Neuronal stem cell (in vitro differentiated cells): ENCODE measurements at places on chromosomes 6 and 20.

DNA sequence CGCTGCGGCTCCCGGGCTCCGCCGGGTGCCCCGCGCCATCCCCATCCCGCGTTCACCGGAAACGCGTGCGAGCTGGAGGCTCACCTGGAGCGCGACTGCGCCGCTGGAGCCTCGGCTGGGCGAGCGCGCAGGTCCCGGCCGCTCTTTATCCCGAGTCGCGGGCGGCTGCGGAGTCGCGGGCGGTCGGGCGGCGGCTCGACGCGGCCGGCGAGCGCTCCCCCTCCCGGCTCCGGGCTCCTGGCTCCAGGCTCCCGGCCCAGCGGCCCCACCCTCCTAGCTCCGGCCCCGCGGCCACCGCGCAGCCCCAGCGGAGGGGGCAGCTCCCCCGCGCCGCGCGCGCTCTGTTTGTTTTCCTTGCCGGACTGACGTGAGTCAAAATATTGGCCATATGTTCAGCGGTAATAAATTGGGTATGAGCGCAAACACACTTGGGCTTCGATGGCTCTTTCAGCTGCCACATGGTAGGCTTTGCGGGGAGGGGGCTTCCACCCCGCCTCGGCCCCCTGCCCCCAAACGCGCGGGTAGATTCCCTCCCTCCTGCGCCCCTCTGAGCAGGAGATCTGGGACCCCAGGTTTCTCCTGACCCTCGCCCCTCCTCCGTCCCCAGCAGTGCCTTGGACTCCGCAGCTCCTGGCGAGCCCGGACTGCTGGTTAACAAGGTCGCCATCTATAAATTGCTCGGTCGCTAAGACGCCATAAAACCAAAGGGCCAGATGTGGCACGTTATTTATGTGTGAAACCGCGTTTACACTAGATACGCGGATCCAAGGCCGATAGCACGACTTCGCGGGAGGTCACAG, 8.8 kb upstream of the NKX2-2 start:
- no peak for DNase-seq
- H3K36me3 ChIP-seq = no peaks in the 10 kb centered on the region

DNA sequence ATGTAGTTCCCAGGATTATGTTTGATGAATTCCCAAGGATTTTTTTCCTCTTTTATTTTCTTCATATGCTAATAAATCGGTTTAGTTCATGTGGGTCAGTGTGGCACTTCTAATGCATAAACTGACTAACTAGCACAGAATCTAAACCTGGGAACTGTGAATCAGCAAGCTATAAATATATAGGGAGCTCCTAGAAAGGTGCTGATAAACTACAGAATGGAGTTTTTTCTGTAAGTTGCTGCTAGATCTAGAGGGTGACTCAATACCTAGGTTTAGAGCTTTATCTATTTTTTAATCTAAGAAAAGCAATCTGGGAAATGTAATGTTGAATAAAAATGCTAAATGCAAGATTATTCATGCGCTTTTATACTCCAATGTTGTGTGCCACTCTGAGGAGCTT, 118.8 kb upstream of the PTCHD4 start:
- no peak overlapping the region for H3K4me3 ChIP-seq
- no peak for DNase-seq

DNA sequence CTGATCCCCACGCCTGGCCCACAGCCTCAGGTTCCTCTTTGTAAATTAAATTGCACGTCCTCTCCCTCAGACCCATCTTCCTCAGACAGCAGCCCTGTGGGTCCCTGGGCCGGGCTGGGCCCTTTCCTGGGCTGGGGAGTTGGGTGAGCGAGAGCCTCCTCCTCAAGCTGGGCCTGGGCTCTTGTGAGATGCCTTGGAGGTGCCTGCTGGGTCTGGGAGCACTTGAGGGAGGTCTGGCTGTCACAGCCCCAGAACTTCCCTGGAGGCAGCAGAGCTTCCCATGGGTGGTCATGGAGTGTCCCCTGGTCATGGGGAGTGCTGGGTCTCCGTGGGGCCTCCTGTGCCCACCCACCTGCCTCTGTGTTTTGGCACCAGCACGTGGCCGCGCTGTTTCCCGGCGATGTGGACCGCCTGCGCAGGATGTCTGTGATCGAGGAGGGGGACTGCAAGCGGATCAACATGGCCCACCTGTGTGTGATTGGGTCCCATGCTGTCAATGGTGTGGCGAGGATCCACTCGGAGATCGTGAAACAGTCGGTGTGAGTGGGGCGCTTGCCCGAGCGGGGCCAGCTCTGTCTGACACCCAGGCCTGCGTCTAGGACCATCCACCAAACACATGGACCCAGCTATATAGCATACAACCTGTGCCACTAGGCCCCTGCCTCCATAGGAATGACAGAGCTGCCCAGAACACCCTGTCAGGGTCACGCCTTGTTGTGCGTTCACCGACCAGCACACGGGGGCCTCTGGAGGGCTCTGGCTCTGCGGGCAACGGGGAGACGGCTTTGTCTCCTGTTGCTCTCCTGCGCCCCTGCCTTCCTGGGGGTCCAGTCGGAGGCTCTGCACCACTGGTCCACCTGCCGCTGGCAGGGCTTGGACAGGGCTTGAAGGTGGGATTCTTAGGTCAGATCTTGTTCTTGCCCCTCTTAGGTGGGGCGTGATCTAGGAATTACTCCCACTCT, 33.0 kb downstream of the PYGB start:
- H3K27me3 ChIP-seq = no peaks in the 10 kb centered on the region
- no peak overlapping the region for H3K27ac ChIP-seq
- peaks cover 100% of the 10 kb centered on the region for H3K36me3 ChIP-seq
- DNase-seq = no peak
- H3K4me1 ChIP-seq = no peaks in the 10 kb centered on the region
- H3K4me3 ChIP-seq = no peak overlapping the region

- no peaks in the 10 kb centered on the region for H3K4me1 ChIP-seq
- H3K27me3 ChIP-seq = no peaks in the 10 kb centered on the region
- no peak overlapping the region for H3K4me3 ChIP-seq
- H3K27ac ChIP-seq = no peak overlapping the region
- no peaks in the 10 kb centered on the region for H3K36me3 ChIP-seq
- DNase-seq = no peak
Observed at GRCh38 chr6:946546-946945, 253.6 kb upstream of the EXOC2 start.

- H3K27me3 ChIP-seq = no peaks in the 10 kb centered on the region
- no peak for DNase-seq
- no peaks in the 10 kb centered on the region for H3K4me1 ChIP-seq
- no peaks in the 10 kb centered on the region for H3K36me3 ChIP-seq
- no peak overlapping the region for H3K27ac ChIP-seq
Observed at GRCh38 chr20:40630713-40631112, 58.3 kb downstream of the MAFB start.

GRCh38 chr6:110545081-110545872, 68.9 kb upstream of the SLC22A16 start:
- H3K27me3 ChIP-seq = no peaks in the 10 kb centered on the region
- H3K36me3 ChIP-seq = no peaks in the 10 kb centered on the region
- DNase-seq = no peak
- H3K4me3 ChIP-seq = no peak overlapping the region
- H3K27ac ChIP-seq = no peak overlapping the region
